ENCODE measurements at places on chromosomes 16 and 17. TPM values are rescaled to one million over a fixed set of nuclear protein-coding genes. Genes with fewer than 3 reads are reported as not detected.

- DNase-seq, result no peak
Measured at GRCh38 chr16:78681743-78682142, 582.3 kb downstream of the WWOX start.

- no peak for DNase-seq
Measured at GRCh38 chr17:45681706-45682105, 102.4 kb upstream of the CRHR1 start.

- no peak for DNase-seq
Measured at GRCh38 chr17:10197721-10198508, 491 bp downstream of the GAS7 start.

PPP1R27 gene
- not detected for total RNA-seq

GRCh38 chr17:10579270-10579669 is 29.8 kb upstream of the MYH2 start:
- DNase-seq, result no peak

ACSM5 gene
- total RNA-seq, result not detected

CNTD1 gene
- not detected for total RNA-seq

MEIOB gene
- not detected for total RNA-seq

GRCh38 chr17:50710025-50710424 is 2.3 kb upstream of the ANKRD40 start:
- DNase-seq, result no peak

- DNase-seq, result no peak
Measured at GRCh38 chr17:28748852-28749515, 5.2 kb downstream of the TRAF4 start.

Measured in CD4-positive, alpha-beta memory T cell (primary cell).